Inflammatory macrophage (primary cell): ENCODE measurements at places on chromosomes 2 and 18.

- no peak for DNase-seq
Measured at GRCh38 chr2:170180031-170180566, 2.2 kb downstream of the MYO3B start.

DNA sequence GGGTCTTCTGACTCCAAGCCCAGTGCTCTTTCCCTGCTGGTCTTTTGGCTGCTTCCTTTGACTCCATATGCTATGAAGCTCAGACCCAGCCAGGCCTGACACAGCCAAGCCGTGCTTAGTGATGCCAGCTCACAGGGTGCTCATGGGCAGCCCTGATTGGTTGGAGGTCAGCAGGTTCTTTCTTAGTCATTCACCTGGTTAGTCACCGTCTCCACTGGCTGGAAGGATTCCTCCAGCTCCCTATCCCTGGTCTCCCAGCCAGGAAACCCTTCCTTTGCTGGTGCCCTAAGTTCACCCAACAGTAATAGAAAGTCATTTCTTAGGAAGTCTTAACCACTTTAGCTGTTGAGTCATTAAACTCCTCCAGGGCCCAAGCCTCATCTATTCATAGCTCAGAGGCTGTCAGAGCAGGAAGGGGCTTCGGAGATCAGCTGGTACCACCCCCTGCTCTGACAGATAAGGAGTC, 3.9 kb downstream of the KCNK3 start:
- DNase-seq = no peak

DNA sequence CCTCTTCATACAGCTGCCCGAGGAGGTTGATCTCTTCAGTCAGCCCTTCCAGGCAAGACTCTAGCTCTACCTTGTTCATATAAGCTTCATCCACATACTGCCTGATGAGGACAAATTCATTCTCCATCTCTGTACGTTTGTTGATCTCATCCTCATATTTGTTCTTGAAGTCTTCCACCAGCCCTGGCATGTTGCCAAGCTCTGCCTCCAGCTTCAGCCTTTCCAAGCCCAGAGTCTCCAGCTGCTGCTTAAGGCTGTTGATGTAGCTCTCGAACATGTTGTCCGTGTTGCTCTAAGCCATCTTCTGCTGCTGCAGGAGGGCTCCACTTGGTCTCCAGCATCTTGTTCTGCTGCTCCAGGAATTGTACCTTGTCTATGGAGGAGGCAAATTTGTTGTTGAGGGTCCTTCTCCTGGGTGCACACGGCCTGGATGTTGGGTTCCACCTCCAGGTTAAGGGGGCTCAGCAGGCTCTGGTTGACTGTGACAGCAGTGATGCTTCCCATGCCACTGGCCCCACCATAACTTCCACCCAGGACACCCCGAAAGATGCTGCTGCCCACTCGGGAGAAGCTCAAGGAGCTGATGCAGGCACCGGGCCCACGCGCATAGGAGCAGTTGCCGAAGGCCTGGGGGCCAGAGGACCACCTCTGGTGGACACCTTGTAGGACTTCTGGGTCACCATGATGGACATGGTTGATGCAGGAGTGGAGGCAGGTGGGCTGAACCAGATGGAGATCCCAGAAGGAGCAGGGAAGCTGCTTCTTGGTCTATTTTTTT, 30.3 kb downstream of the ICA1L start:
- DNase-seq = no peak

GRCh38 chr2:210169516-210170195, 1.6 kb downstream of the KANSL1L start:
- DNase-seq = peak; percentile 53

- DNase-seq = no peak
Measured at GRCh38 chr2:73068147-73068546, 3.4 kb downstream of the SFXN5 start.

- peak; percentile 51 for DNase-seq
Measured at GRCh38 chr2:231781798-231782726, 980 bp upstream of the PDE6D start.
